Cardiac fibroblast (primary cell): ENCODE measurements at places on chromosomes 1 and 21.

DNA sequence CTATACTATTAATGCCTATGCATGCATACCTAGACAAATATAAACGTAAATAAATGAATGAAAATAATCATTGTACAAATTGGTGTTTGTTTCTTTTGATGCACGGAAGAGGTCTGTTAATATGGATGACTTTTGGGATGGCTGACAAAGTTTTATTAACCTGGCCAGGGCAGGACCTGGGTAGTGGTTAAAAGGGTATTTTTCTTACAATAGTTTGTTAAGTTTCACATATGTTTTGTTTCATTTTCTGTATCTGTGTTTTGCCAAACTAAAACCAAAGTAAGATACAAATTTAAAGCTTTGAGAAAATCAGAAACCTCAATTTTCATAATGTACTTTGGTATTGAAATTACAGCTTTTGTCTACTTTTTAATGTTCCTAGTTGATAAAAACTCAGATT is 222.7 kb upstream of the OLFM3 start:
- DNase-seq: no peak

GRCh38 chr1:185468626-185469025 is 151.6 kb upstream of the IVNS1ABP start:
- DNase-seq: no peak

GRCh38 chr1:219413536-219413935 is 199.4 kb downstream of the ZC3H11B start:
- DNase-seq: no peak

GRCh38 chr1:160070243-160071163 is 543 bp upstream of the KCNJ10 start:
- peak; percentile 59 for DNase-seq

GRCh38 chr1:67440339-67440738 is 10.1 kb upstream of the SERBP1 start:
- no peak for DNase-seq

- DNase-seq: no peak
Observed at GRCh38 chr1:203367057-203367456, 16.1 kb upstream of the FMOD start.

DNA sequence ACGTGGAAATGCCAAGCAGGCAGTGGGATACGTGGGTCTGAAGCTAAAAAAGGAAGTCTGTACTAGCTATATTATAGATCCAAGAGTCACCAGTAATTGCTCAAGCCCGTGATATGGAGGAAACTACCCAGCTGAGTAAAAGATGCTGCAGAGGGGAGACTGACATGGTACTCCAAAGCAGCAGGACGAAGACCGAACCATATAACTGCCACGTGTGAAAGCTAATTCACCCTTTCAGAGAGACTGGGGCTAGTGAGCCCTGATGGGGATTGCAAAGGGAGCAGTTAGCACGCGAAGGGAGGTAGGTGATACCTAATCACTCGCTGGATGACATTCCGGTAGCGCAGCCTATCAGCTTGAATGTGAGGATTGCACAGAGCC is 316 bp downstream of the AP4B1 start:
- no peak for DNase-seq

DNA sequence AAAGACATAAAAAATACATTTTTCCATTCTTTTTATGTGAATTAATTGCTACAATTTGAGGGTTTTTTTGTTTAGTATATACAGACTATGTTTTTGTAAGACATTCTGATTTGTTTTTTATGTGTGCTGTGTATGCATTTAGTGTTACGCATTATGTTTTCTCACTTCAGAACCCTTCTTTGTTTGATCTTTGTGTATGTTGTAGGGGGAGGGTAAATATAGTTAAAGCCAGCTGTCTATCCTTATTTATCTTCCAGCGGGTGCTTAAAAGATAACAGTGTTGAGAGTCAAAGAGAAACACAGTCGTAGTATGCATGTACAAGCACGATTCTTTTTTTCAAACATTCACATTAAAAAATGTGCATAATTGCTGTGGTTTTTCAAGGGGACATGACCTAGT is 97.5 kb upstream of the KIAA1614 start:
- DNase-seq: no peak

- peak; percentile 63 for DNase-seq
Observed at GRCh38 chr1:171788696-171789095, 7.2 kb downstream of the METTL13 start.

DNA sequence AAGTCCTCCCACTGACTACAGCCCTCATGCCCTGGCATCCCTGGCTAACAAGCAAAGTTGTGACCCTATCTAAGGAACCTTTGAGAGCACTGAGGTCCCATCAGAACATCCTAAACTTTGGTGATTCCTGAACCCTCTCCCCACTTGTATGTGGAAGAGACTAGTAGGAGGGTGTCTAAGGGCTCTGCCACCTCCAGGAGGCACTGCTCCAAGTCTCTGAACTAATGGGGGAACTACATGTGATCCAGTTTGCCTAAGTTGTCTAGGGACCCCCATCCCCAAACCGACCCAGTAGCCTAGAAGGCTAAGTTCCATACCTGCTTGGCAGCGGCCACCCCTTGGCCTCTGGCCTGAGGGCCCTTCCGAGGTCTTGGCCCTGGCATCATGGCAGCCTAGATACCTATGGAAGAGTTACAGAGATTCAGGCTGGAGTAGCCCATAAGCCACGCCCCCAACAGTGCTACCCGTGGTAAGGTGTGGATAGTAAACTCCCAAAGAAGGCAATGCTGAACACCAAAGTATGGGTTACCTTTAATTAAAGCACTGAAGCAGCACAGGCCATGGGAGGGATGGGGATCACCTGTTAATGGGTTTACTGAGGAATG is 1.7 kb downstream of the CC2D1B start:
- no peak for DNase-seq

DNA sequence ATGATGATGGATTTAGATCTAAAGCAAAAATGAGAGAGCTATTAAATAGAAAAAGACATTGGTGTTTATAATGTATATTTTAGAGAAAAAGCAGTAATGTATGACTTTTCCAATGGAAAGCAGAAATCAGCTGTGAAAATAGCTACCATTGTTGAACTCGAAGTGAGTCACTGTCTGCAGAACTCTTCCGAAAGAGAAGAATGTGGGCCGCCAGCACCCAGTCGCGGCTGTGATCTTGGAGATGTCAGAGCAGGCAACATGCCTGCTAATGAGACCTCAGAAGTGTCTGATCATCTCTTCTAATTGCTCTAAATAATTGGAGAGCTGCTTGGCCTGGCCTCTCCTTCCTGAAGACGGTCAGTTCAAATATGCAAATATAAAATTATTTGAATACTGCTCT is 333.6 kb upstream of the RUNX1 start:
- peak; percentile 59 for DNase-seq

- DNase-seq: no peak
Observed at GRCh38 chr1:63328781-63329180, 6.4 kb downstream of the FOXD3 start.

- no peak for DNase-seq
Observed at GRCh38 chr1:111873460-111874030, 115.9 kb downstream of the KCND3 start.

GRCh38 chr1:152218762-152219436 is 5.1 kb downstream of the HRNR start:
- no peak for DNase-seq

DNA sequence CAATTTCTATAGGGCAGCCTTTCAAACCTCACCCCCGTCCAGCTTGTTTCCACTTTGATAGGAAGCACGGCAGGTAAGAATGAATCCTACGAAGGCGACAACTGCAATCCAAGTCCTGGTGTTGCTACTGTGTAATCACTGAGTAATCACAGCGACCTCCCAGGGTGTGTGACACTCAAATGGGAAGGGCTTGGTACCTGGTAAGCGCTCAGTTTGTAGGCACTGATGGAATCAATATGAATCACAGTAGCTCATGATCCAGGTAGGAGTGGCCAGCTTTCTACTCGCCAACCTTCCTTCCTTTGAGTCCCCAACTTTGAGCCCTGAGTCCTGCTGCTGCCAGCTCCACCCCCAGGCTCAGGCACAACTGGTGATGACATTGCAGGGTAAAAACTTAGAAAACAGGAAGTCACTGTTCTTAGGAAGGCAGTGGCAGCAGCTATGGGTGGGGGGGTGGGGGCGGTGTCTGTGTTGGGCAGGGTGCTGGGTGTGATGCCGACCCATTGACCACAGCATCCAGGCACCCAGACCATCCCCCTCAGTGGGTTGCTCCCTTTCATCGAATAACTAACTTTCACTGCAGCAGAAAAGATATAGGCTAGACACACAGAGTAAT is 70.7 kb downstream of the CD247 start:
- DNase-seq: no peak

DNA sequence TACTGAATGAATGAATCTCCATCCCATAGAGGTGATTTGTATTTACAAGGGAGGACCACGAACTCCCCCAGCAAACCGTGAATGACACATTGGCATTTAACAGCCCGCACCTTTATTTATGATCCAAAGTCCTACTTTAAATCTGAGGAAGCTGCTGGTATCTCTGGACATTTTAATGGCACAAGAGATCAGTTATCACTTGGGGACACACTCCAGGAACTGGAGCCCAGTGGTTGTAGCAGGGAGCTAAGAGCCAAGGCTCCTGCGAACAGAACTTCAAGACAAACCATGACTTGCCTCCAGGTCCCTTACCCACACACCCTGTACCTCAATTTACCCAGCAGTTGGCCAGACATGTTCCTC is 1.2 kb downstream of the CTNNBIP1 start:
- DNase-seq: no peak

GRCh38 chr21:15795533-15795932 is 65.8 kb downstream of the USP25 start:
- DNase-seq: no peak

DNA sequence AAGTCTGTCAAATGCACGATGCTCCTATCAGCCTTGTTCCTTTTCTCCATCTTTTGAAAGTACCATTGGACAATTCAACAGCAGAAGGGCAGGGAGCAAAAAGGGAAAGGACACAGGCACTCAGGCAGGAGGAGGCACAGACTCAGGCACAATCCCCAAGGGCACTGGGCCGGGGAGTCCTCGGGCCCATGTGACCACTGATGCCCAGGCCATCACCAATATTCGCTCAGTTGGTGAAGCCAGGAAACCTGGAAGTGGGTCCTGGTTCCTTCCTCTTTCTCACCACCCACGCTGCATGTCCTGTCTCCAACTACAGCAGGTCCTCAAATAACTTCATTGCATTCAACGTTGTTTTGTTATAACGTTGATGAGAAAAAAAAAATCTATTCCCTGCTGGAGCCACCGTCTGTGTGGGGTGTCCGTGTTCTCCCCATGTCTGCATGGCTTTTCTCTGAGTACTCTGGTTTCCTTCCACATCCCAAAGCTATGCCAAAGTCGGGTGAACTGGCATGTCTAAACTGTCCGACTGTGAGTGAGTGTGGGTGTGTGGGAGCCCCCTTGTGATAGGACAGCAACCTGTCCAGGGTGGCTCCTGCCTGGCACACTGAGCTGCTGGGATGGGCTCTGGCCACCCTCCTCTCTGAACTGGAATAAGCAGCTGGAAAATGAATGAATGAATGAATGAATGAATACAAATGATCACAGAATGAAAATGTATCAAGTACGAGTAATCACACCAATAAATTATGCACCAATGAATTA is 12.5 kb downstream of the NID1 start:
- DNase-seq: no peak

GRCh38 chr1:182766050-182766449 is 23.5 kb upstream of the NPL start:
- no peak for DNase-seq

DNA sequence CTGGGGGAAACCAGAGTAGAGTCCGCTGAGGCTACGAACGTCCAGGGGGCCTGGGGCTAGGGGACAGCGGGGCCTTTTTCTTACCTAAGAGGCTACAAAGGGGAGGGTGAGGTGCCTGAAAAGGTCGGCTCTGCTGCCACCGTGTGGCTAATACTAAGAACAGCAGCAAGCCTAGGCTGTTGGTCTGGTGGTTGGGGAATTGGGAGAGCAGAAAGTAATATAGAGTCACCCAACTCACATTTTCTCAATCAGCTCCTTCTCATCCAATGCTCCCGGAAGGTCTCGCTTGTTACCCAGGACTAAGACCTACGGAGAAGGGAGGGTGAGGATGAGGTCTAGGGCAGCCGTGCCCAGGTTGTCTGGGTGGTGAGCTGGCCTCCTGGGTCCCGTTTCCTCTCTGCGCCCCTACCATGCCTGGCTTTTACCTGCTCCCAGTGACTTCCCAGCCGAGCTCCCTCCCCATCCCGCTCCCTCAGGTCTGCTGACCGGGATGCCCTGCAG is 9.3 kb downstream of the ARL8A start:
- DNase-seq: peak; percentile 69

- no peak for DNase-seq
Observed at GRCh38 chr1:184116287-184116686, 64.8 kb downstream of the TSEN15 start.

DNA sequence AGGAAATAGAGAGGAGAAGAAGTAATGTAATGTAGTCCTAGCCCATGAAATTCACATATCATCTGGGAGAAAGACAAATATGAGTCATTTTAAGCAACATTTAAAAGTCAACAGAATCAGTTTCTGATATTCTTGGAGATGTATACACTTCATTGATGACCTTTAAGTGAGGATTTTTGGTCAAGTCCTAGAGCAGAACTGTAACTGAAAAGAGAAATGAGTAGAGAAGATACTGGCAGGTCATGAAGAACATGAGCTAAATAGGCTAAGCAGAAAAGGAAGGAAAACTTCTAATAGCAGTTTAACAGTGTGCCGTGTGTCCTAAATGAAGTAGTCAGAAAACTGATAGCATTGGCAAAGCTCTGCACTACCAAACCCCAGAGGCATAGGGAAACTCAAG is 4.6 kb downstream of the ZFP69B start:
- DNase-seq: no peak

- DNase-seq: no peak
Observed at GRCh38 chr1:25560001-25560400, 16.6 kb downstream of the LDLRAP1 start.

- no peak for DNase-seq
Observed at GRCh38 chr1:206535853-206536188, 28.5 kb downstream of the RASSF5 start.

GRCh38 chr1:58481962-58482361 is 64.6 kb downstream of the OMA1 start:
- no peak for DNase-seq

DNA sequence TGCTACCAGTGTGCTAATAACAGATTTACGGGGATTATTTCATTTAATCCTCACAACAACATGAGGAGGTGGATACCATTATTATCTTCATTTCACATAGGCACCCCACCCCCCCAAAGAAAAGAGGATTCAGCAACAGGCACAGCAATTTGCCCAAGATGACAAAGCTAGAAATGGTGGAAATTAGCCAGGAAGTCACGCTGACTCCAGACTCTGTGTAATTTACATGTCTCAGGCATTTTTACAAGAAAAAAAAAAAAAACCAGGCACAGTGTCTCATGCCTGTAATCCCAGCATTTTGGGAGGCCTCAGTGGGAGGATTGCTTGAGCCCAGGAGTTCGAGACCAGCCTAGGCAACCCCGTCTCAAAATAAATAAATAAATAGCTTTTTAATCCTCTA is 37.5 kb upstream of the PRDM2 start:
- peak; percentile 57 for DNase-seq
